NCI-H187 treated with DMSO at 0.1 percent for 48 hours (cell line): ENCODE measurements at places on chromosomes 5 and 9.

DNA sequence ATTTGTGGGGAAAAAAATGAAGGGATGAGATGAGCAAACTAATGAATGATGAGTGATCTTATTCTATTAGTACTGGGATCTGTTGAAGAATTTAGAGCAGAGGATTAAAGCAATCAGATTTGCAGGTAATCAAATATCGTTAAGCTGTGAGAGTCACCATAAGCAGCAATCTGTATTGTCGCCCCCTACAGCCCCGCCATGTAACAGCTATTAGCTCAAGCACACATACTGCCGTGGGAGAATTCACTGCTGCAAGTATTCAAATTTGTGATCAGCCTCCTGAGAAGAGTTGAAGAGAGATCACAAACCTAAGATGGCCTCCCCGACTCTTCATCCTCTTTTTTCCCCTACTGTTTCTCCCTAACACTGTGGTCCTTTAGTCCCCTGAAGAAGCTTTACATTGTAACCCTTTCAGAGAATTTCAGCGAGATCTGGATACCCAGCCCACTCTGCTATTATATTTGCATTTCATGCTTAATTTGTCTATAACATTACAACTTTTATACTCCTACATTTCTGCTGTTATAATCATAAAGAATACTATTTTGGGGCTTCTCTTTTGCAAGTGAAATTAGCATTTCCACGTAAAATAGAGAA is 28.5 kb upstream of the PHF24 start:
- no peak for DNase-seq

GRCh38 chr9:81827616-81828296 is 100.5 kb upstream of the SPATA31D4 start:
- no peak for DNase-seq

GRCh38 chr5:25662610-25663009 is 1017.8 kb upstream of the CDH10 start:
- no peak for DNase-seq

DNA sequence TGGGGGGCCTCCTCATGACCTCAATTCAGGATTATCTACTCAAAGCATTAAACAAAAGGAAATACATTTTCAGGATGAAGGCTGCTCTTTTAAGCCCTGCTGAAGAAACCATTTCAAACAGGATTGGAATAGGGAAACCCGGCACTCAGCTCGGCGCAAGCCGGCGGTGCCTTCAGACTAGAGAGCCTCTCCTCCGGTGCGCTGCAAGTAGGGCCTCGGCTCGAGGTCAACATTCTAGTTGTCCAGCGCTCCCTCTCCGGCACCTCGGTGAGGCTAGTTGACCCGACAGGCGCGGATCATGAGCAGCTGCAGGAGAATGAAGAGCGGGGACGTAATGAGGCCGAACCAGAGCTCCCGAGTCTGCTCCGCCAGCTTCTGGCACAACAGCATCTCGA is 720 bp downstream of the TMEM203 start:
- DNase-seq, result no peak

- no peak for DNase-seq
These were observed 545 bp upstream of the CTSV start for GRCh38 chr9:97039514-97039860.
